ENCODE measurements at places on chromosomes 5 and 9.
A peak's percentile ranks its signal among the peaks of the same experiment; 100 is the strongest.

DNA sequence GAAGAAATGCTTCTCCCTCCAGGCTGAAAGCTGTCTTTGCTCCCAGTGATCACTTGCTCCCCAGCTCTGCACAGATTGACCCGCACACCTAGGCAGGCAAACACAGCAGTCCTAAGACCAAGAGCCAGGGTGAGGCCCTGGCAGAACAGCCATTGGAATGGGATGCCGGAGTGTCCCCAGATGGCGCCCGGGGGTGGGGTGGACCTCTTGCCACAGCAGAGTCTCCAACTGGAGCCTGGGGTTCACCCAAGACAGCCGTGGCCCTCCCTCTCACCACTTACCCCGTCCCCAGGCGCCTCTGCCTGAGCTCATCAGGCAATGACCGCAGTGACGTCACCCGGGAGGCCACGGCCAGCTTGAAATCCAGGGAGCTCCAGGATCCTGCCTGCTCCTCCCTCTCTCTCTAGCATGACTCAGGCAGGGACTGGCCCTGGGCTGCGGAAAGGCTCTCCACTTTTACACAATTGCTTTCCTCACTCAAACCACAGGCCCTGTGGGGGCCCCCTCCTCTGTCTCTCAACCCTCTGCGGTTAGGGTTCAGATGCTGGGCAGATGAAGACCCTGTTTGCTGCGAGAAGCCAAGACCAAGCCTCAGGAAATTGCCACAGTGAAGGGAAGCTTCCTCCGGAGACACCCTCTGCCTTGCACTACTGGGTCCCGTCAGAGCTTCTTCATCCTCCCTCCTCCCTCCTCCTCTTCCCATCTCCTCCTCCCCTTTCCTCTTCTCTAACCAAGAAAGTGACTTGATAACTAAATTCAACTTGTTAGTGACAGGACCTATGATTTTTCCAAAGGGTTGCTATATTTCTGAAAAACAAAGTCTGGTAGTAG lies 24.3 kb upstream of the PTGES start:
- peak; percentile 98 for DNase-seq

DNA sequence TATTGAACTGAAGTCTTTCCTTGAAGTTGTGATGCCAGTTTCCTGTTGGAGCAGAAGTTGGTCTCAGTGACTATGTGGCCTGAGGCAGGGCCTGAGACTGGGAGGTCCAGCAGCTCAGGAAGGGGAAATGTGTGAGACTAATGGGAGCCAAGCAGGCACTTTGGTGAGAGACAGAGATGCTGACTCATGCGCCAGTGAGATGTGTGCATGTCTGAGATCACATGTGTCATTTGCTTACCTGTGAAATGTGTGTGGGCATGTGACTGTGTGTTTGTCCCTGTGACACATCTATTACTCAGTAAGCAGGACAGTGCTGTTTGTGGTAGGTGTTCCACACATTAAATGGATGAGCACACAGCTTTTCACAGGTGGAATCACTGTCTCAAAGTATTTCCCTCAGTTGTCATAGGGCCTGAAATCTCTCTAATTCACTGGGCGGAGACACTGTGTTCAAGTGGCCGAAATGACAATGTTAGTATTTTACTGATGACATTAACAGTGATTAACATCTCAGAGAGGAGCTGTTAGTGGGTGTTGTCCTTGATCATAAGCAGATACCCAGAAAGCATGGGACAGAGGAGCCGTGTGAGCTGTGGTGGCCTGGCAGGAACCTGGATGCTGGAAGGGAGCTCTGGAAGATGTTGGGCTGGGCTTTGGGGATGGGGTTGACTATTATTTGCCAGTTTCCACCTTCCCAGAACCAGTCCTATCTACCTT lies 7.4 kb downstream of the NPR2 start:
- no peak for DNase-seq

DNA sequence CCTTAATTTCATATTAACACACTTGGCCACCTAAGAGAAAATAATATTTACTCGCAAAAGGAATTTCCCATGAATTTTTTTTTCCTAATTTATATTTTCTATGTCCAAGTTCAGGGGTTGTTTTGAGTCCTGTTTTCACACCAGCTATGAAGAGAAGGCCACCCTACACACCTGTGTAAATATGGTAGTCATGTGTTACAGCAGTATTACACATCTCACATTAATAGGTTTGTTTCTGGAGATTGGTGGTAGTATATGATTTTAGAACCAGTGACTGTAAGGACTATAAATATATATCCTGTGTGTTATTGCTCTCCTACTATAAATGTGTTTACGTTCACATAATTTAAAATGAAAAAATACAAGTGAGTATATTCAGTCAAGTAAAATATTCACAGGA lies 147.5 kb downstream of the PAM start:
- no peak for DNase-seq

DNA sequence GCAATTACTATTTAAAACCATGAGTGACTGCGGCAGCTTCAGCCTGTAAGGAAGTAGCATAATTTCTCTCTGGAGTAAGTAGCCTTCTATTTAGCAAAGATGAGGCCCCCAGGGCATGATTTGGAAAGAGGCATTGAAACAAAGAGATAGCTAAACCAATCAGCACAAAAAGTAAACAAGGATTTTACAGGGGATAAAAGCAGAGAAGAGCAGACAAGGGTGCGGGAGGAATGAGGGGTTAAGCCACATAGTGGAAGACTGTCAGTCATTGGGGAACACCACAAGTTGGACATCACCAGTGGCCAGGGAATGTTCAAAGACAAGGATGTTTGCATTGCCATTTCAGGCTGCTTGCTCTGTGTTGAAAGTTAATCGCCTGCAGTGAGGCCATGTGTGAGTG lies 24.0 kb upstream of the C5orf63 start:
- DNase-seq, result no peak

DNA sequence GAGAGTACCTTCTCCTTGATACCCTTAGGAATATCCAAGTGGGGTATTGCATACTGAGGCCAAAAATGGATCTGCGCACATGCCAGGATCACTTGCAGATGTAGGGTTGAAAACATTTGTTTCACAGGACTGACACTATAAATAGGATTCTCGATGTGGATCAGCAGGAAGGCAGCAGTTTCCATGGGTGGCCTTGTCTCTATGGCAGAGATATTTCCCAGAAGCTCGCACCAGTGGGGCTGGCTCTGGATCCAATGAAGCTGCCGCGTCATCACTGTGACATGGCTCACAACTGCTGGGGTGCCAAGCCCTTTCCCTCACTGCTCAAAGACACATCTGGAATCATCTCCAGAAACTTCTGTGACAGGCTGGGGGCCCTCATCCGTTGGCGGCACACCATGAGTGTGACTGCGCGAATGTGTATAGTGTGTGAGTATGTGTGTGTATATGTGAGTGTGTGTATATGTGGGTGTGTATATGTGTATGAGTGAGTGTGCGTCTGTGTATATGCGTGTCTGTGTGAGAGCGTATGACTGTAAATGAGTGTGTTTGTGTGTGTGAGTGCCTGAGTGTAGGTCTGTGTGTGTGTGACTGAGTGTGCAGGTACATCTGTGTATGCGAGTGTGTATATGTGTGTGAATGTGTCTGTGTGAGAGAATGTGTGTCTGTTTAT lies 182.5 kb downstream of the GAS1 start:
- DNase-seq, result no peak

DNA sequence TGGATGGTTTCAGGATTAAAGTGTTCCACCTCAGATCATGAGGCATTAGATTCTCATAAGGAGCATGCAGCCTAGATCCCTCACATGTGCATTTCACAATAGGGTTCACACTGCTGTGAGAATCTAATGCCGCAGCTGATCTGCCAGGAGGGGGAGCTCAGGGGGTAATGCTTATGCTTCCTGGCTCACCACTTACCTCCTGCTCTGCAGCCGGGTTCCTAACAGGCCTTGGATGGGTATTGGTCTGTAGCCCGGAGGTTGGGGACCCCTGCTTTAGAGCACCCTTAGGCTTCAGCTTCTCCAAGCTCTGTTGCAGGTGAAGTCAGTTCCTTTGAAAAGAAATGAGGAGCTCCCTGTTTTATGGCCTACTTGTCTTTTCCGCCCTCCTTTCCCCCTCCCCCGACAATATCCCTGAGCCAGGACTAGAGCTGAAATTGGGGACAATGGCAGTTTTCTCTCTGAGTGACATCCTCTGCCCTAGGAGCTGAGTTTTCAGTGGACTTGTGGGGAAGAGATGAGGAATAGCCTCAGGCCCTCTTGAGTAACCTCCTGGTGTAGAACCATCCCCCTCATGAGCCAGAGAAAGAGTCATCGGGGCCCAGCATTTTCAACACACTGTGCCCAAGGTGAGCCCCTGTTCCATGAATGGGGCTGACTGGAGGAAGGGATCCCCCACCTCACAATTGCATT lies 16.2 kb upstream of the MAT2B start:
- DNase-seq, result no peak

- DNase-seq, result peak; percentile 12
These were observed 211.6 kb downstream of the MSX2 start for GRCh38 chr5:174935854-174936474.

GRCh38 chr5:134114886-134115805 lies 665 bp downstream of the TCF7 start:
- no peak for DNase-seq

GRCh38 chr9:105483618-105484017 lies 35.8 kb downstream of the FSD1L start:
- DNase-seq, result no peak

DNA sequence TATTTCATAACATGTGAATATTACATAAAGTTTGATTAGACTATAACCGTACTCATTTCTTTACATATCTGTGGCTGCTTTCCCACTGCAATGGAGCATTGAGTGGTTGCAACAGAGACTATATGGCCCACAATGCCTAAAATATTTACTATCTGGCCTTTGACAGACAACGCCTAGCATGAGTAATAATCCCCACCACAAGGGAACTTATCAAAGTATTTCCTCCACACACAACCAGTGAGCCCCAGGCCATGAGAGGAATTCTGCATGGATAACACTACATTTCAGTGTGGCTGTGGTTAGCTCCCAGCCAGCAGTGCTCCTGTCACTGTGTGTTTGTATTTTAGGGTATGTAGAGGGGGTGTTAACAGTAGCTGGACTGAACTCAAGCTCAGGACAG lies 54.8 kb downstream of the FAM81B start:
- peak; percentile 2 for DNase-seq

GRCh38 chr5:88746438-88746882 lies 136.5 kb downstream of the MEF2C start:
- DNase-seq, result no peak

DNA sequence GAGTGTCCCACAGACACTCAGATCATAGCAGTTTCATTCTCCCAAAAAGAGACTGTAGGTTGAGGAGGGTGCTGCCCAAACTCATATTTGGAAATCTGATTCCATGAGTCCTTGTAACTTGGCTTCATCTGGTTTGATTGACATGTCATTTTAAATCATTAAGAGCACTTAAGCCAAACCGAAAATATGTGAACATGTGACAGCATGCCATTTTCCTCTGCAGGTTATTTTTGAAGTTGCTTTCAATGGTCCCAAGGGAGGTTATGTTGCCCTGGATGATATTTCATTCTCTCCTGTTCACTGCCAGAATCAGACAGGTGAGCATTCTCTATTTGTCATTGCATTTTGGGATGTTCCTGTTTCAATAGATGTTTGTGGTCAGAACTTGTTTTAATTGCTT lies 87.6 kb downstream of the MAMDC2 start:
- DNase-seq, result no peak

- DNase-seq, result no peak
These were observed 115.6 kb downstream of the WDR70 start for GRCh38 chr5:37494756-37495155.

DNA sequence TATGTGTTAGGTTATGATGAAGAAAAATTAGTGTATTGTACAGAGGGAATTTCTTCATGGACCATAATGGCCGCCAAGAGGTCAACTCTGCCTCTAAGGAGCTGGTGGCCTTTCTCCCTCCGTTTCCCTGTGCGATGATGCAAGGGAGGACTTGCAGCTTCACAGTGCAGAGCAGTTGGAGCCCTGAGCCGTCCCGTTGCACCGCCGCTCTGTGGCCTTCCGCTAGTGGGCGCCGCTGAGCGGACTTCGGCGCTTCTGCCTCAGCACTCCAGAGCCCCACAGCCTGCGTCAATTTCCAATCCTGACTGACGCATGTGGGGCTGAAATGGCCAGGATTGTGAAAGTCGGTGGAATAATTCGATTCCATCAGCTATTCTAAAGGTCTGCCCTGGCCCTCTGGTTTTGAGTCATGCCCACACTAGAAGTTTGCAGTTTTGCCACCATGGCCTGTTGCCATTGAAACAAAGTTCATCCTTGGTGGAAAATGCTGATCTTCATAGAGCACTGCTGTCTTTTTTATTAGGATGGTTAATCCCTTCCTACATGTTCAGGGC lies 22.7 kb upstream of the LECT2 start:
- DNase-seq, result no peak

DNA sequence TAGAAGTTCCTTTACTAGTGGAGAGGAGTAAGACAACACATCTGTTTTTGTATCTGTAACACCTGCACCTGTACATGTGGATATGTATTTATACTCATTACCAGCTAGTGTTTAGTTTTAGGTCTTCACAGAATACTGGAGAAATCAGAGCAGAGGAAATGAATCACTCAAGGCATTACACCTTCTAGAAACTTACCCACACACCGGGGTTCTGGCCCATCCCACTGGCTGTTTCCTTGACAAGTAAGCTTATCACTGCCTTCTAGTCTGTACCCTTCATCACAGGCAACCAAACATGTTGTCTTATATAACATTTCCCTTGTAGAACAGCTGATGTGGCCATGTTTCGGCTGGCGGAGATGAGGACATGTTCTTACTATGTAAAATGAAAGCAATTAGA lies 76.7 kb downstream of the SVEP1 start:
- no peak for DNase-seq

- DNase-seq, result peak; percentile 60
These were observed 80.5 kb downstream of the PAPPA start for GRCh38 chr9:116234081-116234480.

GRCh38 chr9:116888066-116888465 lies 201.0 kb downstream of the TRIM32 start:
- no peak for DNase-seq

DNA sequence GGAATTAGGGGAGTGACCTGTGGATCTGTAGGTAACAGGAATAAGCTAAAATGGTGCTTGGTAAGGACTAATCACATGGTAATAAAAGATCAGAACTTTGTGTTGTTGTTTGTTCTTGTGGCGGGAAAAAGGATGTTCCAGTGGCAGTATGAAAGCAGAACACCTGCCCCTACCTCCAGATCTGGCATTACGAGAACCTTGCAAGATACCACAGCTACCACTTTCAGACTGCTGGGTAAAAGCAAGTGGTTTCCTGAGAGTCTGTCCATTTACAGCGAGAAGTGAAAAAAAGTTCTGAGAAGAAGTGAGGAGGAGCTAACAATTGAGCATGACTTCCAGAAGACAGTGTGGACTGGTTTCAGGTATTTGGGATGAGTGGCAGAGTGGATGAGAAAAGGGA lies 252.5 kb downstream of the TLE4 start:
- DNase-seq, result no peak

GRCh38 chr5:141733198-141733597 lies 51.2 kb upstream of the ARAP3 start:
- DNase-seq, result no peak

DNA sequence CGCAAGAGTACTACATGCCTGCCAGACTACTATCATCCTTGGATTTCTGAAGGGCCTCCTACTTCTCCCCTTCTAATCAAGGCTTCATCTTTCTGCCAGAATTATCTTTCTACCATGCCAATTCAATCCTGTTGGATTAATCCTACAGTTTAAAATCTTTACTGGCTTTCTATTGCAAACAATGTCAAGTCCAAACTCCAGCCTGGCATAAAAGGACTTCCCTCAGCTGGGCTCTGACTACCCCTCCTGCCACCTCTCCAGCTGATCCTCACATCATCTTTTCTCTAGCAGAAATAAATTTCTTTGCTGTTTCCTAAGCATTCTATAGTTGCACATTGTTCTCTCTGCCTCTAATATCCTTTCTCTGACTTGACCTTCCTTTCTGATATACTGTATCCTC lies 119.7 kb upstream of the RAD23B start:
- no peak for DNase-seq
